ENCODE measurements at places on chromosomes 5 and 9. TPM values are rescaled to one million over a fixed set of nuclear protein-coding genes. Genes with fewer than 3 reads are reported as not detected.

The CYLC2 gene
- not detected for total RNA-seq

The SAPCD2 gene
- total RNA-seq, result 29.3 TPM

The SPINK4 gene
- not detected for total RNA-seq

The MARCHF3 gene
- 0.90 TPM for total RNA-seq

The FAXDC2 gene
- 0.07 TPM for total RNA-seq

The HTR1A gene
- not detected for total RNA-seq

The SLC44A1 gene
- total RNA-seq, result 23.6 TPM

The RIGI gene
- 3.8 TPM for total RNA-seq

The C9 gene
- total RNA-seq, result not detected

The SPACA9 gene
- total RNA-seq, result 3.8 TPM

The CCDC192 gene
- total RNA-seq, result not detected

The GLRA1 gene
- total RNA-seq, result not detected

The PCDHA12 gene
- 2.7 TPM for total RNA-seq

The RAI14 gene
- 99.8 TPM for total RNA-seq

The UIMC1 gene
- 46.4 TPM for total RNA-seq

The OR1Q1 gene
- total RNA-seq, result not detected

The ZNF608 gene
- total RNA-seq, result 0.40 TPM

The TLE1 gene
- 87.1 TPM for total RNA-seq

The PCDHGA6 gene
- 0.39 TPM for total RNA-seq

The ESM1 gene
- total RNA-seq, result not detected

The ARHGEF37 gene
- total RNA-seq, result 1.3 TPM

The SVEP1 gene
- total RNA-seq, result 1.9 TPM

The MRPL36 gene
- 114 TPM for total RNA-seq

The PLAC8L1 gene
- 0.49 TPM for total RNA-seq

The TLX3 gene
- not detected for total RNA-seq

The LRSAM1 gene
- 8.0 TPM for total RNA-seq

The MEIKIN gene
- not detected for total RNA-seq

The C7 gene
- not detected for total RNA-seq

The SLC6A18 gene
- total RNA-seq, result not detected

The NAIP gene
- total RNA-seq, result 0.25 TPM

The C5 gene
- total RNA-seq, result 14.2 TPM

The GTF2H2C gene
- 37.6 TPM for total RNA-seq

The ORM2 gene
- not detected for total RNA-seq
